NCI-H1105 (cell line): ENCODE measurements at places on chromosomes 4 and X.

DNA sequence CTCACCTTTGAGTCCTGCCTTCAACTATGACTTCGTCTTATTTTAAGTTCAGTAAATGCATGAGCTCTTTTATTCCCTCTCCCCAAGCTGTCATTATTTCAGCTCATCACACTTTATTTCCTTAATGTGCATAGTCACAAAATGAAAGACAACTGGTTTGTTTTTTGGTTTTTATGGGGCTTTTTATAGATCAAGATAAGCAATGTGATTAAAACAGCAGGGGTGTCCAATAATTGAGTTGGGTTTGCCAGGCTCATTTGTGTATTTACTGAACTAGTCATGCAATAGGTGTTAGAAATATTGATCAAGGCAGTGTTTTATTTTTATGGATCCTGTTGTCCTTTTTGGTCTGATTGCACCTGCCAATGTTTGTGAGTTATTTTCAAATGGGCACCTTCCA, 102.2 kb downstream of the FRMPD4 start:
- no peak for DNase-seq

DNA sequence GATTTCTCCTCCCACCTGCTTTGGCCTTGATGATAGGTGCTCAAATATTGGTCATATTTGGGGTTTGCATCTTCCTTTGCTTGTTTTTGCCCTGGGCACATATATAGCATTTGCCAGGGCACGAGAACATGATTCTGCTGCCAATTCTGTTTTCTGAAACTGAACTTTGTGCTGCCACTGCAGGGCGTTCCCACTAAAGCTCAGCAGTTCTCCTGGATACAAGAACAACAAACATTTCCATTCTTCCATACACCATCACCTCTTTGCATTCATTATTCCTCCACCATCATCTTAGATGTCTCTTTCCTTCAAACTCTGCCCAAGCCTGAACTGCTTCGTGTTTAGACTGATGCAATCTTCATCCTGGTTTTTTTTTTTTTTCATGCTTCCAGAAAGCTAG, 36.3 kb upstream of the GATB start:
- no peak for DNase-seq

DNA sequence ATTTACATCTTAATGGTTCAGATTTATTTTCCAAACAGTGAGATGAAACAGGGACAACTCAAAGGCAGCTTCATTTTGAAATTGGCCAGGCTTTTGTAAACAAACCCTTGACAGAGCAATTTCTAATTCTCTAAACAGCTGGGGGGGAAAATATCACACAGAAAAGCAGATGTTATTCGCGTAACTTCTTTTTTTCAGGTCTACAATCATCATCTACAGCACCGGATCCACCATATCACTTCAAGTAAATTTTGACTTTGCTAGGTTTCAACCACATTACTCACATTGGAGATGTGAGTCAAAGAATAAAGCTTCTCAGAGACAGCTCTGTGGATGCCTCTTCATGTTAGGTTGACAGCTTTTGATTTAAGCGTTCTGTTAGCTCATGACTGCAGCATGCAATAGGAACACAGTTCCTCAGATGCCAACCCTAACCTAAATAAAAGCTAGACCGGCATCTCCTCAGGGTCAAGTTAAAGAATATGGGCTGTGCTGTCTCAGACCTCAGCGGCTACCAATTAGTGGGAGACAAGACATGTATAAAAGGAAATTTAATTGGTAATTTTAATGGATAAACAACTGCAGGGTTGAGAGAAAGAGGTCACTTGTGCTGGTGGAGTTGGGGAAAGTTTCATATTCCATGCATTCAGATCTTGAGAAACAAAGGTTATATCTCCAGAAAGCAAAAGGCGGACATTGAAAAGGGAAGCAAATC, 26.8 kb downstream of the AMELX start:
- DNase-seq, result no peak

GRCh38 chr4:147714575-147715401, 17.1 kb upstream of the ARHGAP10 start:
- DNase-seq, result no peak

- DNase-seq, result no peak
These were observed 30.8 kb upstream of the PGM2 start for GRCh38 chr4:37795581-37796195.

DNA sequence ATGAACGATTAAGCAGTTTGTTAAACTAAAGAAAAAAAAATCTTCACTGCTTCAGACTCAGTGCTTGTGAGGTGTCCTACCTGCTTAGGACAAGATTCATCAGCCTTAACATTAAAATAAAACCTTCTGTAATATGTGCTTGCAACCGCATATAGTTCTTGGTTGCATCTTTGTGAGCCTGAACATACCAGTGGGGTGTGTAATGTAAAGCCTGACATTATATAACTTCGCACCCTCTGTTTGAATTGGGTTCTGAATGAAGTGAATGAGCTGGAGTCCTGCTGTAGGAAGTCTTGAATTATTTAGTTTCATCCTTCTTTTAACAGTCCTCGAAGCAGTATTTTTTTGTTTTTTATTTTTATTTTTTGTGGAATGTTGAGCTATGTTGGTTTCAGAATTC, 3.1 kb downstream of the KDM6A start:
- DNase-seq, result no peak

DNA sequence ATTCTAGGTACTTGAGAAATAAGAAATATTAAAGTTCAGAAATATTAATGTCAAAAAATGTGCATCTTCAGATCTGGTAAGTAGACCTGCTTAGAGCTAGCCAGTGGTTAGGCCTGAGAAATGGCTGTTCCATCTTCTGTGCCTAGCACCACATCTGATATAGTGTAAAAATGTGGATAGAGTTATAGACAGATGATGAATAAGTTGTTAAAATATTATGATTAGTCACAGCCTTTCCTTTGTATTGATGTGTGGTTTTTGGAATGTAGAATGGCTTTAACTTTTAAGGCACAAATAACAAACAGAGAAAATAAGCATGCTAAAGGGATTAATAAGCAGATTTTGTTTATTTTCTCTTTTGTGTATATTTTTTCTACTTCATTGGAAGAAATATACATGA, 133.5 kb upstream of the NUDT6 start:
- DNase-seq, result no peak

DNA sequence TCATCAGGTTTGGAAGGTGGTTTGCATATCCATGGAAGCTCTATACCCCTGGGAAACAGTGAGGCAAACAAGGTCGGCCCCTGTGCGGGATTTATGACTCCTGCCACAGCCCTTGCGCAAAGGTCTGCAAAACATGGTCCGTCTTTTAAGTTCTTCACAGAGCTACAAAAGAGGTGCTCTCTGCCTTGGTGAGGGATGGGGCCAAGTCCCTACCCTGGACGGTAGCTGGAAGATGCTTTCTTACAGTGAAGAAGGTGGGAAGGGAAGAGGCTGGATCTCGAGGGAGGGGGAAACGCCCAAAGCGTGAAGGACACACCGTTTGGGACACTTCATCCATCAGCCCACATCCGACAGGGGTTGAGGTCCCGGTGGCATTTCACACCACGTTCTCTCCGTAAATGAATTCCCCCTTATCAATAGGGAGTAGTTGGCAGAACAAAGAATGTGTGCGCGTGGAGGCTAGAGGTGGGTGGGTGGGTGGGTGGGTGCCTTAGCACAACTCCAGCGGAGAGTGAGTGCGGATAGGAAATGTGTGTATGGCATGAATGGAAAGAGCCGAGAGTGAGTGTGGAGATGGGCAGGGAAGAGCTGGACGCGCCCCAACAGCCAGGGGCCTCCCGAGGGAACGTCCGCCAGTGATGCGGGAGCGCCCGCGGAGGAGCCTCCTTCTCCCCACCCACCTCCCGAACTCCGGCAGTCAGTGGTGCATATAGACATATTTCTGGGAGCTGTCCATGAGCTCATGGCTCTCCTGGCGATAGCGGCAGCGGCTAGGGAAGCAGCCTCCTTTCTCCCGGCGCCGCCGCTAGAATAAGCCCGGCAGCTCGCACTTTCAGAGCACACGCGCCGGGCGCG, 68.3 kb downstream of the LARP7 start:
- no peak for DNase-seq

GRCh38 chrX:135200297-135200696, 29.1 kb upstream of the CT55 start:
- no peak for DNase-seq

- no peak for DNase-seq
These were observed 413.6 kb downstream of the TRIML1 start for GRCh38 chr4:188552741-188553275.

DNA sequence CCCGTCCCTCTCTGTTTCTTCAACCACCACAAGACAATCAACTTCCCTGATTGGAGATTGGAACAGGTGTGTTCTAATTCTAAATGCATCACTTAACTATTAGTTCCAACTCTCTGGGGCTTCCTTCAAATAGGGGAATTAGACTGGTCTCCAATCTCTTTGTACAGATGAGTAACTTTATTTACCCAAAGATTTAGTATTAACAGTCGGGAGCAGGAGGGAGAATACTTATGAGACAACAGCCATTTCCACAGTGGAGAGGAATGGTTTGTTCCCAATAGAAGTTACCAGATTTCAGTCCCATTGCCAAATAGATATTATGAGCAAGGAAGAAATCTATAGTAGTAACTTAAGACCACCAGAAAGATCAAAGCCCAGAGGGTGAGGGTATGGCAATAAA, 46.2 kb downstream of the CASK start:
- DNase-seq, result no peak

DNA sequence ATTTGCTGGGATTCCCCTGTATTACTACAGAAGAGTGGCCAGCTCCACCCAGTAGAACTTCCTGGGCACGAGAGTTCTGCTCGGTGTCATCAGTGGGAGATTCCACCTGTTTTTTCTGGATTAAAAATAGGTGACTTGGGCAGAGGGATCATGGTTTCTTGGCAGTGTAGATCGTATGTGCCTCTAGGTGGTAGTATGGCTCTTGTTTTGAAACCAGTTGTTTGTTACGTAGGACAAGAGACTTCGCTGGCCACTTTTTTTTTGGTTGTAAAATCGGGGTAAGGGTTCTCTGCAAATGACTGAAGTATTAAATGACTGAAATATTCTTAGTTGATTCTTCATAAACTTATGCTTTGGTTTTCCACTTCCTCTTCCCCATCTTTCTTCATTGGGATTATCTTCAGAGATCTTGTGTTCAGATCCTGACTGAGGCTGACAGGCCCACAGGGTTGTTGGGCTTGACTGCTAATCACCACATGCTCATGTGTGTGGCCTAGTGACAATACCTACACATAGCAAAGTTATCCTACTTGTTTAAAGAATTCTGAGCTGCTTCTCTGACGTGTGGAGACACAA, 43.8 kb upstream of the WDR1 start:
- DNase-seq, result no peak

DNA sequence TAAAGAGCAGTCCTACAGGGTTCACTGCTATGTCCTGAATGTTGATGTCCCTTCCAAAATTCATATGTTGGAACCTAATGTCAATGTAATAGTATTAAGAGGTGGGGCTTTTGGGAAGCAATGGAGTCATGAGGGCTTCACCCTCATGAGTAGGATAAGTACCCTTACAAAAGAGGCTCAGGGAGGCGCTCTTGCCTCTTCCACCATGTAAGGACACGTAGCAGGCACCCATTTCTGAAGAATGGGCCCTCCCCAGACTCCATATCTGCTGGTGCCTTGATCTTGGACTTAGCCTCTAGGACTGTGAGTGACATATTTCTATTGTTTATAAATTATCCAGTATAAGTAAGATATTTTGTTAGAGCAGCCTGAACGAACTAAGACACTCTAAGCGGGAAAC, 15.8 kb downstream of the MED28 start:
- no peak for DNase-seq

GRCh38 chr4:185711726-185712125, 100.3 kb downstream of the SORBS2 start:
- DNase-seq, result no peak

DNA sequence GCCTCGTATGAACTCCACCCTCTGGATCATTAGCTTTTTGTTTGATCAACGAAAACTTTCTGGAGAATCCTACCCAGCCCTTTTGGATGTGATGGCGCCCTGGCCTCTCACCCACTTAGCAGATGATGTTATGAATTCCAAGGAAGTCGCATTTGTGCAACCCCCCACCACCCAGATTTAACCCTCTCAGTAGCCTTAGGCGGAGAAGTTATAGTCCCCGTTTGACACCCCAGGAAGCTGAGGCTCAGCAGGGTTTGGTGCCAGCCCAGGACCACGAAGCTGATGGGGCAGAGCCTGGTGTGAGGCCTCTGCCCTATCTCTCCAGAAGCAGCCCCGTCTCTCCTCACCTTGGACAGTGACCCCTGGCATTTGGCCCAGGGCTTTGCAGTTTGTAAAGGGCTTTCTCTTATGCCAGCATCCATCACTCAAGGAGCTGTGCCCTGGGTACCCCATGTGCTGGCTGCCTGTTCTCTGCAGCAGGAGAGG, 1.0 kb downstream of the WFS1 start:
- DNase-seq, result no peak

DNA sequence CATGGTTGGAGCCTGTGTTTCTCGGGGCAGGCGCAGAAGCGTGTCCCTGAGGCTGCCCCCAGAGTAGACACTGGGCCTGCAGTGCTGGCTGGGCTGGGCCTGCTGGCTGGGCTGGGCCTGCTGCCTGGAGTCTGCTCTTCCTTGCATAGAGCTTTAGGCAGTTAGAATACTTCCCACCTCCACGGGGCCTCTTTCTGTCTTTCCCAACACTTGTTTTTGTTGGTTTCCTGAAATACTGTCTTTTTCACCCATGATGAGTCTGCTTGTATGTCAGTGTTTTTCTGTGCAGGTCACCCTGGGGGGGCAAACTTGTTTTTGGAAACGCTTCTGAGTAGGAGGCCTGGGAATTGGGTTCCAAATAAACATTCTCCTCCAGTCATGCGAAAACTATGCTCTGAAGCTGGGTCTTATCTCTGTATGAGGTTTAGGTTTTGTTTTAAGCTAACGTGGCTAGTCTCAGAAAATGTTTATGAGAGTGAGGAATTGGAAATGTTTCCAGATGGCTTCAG, 32.2 kb downstream of the TRMT44 start:
- no peak for DNase-seq

GRCh38 chrX:129634541-129634940, 20.2 kb downstream of the APLN start:
- no peak for DNase-seq

- no peak for DNase-seq
These were observed 11.4 kb upstream of the TIMM8A start for GRCh38 chrX:101359966-101360365.

DNA sequence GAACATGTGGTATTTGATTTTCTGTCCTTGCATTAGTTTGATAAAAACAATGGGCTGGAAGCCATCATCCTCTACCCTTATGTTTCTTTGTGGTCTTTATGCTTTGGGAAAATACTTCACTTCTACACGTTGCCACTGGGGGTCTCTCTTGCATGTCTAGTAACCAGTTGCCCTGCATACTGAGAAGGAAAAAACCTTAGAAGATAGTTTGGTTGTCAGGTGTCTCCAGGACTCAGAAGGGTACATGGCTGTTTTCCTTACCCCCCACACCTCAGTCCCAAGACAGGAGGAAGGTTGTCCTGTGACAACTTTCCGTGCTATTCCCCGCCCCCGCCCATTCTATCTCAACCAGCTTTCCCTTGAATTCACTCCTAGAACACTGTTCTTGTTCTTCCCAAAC, 62.1 kb upstream of the LANCL3 start:
- DNase-seq, result no peak

DNA sequence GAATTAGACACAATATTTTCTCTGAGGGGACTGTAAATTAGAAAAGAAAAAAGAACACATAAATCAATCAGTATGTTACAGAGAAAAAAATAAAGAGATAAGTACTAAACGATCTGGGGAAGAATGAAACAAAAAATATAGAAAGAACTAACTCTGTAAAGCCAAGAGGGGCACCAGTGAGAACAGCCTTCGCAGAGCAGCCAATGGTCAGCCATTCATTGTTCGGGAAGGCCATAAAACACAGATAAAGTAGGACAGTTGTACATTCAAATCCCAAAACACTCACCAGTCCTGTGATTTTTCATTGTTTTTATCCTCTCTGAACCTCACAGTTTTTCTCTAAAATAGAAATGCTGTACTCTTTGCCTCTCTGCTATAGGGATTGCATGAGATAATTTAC, 127.9 kb downstream of the NEK1 start:
- no peak for DNase-seq
